ENCODE measurements at places on chromosomes 5 and 9.
A peak's percentile ranks its signal among the peaks of the same experiment; 100 is the strongest.

DNA sequence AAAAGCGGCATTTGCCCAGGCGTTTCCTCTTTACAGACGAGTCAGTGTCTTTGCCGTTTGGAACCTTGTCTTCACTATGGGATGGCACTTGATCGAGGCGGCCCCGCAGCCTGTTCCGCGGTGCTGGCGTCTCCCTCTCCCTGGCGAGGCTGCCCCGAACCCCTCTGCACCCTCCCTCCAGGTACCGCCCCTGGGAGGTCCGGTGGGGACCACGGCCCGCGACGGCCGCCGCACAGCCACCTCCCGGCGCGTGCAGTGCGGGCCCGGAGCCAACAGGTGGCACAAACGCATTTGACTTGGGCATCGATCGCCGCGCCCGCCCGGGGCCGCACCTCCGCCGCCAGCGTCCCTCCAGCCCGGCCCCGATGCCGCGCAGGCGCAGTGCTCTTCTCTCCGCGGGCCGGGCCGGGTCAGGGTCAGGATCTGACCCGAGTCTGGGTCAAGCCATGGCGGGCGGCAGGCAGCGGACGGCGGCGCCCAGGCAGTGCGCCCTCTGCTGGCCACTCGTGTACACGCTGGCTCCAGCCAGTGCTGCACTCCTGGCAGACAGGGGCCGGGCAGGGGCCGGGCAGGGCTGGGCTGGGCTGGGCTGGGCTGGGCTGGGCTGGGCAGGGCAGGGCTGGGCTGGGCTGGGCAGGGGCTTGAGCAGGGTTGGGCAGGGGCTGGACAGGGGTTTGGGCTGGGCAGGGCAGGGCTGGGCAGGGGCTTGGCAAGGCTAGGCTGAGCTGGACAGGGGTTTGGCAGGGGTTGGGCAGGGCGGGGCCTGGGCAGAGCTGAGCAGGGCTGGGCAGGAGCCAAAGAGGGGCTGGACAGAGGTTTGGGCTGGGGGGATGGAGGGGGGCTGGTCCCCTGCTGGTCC lies 155.8 kb upstream of the IRX4 start:
- DNase-seq = peak; percentile 7

DNA sequence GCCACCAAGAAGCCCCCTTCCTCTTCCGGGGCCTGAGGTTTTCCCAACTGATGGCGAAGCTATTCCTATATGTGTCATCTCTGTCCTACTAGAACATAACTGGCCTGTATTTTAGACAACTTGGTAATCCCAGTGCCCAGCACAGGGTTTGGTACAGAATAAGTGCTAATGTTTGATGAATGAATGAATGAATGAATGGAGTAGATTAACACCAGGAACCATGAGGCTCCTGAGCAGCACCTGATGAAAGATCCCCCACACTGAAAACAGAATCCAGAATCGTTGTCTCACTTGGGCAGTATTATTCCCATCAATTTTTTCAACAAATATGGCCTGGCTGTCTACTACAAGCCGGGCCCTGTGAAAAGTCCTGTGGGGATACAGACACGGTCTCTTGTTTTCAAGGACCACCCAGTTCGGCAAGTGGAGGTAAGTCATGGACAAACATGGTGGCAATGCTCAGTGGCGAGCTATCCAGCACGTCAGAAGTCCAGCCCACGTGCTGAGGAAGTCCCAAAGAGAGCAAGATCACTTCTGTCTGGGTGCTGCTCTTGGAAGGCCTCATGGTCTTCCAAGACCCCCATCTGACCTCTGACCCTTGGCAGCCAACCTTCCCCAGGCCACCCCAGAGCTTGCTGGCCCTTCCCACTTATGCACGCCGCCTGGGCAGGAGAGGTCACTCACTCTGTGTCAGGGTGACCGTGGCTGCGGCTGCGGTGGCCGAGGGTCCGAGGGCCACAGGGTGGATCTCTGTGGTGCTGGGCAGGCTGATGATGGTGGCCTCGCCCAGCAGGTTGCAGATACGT lies 1.0 kb downstream of the NAIF1 start:
- no peak for DNase-seq

DNA sequence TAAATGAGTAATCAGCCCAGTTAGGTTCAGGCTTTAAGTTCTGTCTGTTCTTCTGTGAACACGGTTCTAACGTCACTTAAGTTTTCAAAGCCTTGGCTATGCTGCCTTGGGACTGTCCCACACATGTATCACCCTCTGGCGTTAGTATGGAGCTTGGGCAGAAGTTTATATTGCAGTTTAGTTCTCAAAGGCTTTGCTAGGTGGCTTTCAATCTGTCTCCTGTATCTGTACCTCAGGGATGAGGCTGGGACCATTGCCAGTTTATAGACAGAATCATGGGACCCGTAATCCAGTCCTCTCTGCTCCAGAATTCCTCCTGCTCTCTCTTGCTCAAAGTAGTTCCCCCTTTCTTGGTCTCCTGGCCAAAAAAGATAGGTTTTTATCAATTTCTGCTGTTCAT lies 12.1 kb downstream of the C9orf40 start:
- DNase-seq = no peak

DNA sequence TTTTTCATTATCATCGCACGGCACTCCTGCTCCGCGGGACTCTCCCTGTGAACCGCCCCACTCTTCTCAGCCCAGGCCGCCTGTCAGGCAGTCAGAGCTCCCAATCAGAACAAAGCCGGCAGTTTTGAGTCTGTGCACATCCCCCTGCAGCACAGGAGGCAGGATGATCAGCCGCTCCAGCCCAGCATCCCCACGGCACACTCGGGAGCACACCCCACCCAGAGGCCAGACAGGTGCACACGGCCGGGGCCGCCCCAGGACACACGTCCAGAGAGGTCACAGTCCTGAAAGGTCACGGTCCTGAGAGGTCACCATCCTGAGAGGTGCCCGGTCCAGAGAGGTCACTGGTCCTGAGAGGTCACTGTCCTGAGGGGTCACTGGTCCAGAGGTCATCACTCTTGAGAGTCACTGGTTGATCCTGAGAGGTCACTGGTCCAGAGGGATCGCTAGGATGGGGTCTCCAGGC lies 8.4 kb downstream of the TPPP start:
- DNase-seq = no peak

- DNase-seq = no peak
Measured at GRCh38 chr5:162325143-162325727, 257.7 kb downstream of the GABRG2 start.

DNA sequence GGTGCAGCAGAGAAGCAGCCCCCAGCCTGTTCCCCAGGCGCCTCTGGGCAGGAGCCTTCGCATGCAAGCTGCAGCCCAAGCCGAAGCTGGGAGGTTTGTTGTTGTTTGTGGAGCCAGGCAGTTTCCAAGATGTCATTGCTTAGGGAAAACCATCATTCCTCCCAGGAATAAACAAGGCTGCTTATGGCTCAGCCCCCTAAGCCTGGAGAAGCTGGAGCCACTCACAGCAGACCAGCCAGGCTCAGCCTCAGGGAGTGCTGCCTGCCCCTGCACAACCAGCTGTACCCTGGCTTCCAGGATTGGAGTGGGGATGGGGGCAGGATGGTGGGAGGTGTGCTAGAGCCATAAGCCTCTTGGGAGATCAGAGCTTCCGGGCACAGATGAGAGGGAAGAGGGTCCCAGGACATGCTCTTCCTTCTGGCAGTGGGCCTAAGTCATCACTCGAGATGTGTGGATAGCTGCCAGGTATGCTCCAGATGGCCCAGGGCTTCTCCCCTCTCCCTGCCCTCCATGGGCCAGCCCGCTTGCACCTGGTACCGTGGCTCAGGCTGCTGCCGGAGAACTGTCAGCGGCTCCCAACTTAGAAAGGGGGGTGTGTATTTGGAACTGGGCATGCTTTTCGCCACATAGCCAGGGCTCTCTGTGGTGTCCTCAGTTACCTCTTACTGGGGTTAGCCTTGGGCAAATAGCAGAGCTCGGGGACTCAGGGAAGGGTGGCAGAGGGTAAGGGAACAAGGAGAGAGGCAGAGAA lies 105.2 kb downstream of the RGS3 start:
- DNase-seq = no peak

DNA sequence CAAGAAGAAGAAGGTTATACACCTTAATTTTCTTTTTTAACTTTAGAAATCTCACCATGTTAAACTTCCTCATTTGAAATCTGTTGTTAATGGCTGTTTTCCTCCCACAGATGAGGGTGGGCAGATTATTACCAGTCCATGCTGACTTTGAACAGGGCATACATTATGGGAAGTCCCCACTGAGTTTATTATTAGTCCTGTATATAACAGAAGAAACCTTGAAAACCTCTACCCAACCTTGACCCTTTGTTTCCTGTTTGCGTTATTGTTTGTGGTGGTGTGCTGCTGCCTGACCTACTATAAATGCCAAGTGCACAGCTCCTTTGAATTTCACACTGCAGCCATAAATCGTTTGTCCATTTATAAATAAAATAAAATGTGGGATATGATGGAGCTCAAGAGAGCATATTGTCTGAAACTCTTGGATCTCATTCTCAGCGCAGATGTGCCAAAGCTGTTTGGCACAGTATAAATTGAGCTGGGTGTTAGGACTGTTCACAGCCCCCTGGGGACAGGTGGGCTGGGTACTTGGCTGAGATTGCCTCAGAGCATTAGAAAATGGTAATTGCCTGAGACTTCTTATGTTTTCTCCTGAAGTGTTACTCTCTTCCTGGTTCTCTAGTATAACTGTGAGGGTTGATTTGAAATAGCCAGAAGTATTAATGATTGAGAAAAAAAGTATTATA lies 139.6 kb downstream of the SPATA31D1 start:
- DNase-seq = no peak

DNA sequence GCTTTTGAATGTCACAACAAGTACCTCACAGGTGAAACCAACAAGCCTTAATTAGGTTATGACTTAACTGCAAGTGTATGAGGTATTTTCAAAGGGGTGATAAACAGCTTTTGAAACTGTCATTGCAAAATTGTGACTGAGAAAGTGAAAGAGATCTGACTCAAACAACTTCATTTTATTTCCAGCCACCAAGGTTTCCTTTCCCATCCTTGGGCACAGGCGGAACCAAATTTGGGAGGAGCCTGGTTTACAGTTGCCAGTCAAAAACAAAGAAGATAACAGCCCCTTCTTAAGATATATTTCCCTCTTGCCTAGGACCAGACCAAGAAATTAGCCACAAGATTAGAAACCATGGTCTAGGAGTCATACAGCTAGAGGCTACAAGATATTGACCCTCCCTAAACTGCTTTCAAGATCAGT lies 417.1 kb downstream of the CSNK1G3 start:
- DNase-seq = no peak

GRCh38 chr9:119881898-119882297 lies 512.7 kb upstream of the BRINP1 start:
- DNase-seq = no peak

GRCh38 chr5:18992264-18992663 lies 995.7 kb downstream of the CDH18 start:
- no peak for DNase-seq

DNA sequence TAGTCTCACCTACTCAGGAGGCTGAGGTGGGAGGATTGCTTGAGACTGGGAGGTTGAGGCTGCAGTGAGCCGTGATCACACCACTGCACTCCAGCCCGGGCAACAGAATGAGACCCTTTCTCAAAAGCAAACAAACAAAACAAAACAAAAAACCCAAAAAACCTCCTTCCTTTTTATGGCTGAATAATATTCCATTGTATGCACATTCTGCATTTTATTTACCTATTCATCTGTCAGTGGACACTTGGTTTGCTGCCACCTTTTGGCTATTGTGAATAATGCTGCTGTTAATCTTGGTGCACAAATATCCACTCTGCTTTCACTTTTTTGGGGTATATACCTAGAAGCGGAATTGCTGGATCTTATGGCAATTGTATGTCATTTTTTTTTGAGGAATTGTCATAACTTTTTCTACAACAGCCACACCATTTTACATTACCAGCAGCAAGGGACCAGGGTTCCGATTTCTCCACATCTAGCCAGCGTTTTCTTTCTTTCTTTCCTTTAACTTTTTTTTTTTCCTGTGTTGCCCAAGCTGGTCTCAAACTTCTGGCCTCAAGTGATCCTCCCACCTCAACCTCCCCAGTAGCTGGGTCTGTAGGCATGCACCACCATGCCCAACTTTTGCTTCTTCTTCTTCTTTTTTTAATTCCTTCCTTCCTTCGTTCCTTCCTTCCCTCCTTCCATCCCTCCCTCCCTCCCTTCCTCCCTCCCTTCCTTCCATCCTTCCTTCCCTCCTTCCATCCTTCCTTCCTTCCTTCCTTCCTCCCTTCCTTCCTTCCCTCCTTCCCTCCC lies 30.6 kb downstream of the NKX2-5 start:
- DNase-seq = no peak

GRCh38 chr9:134571326-134571931 lies 70.2 kb upstream of the COL5A1 start:
- DNase-seq = no peak

- no peak for DNase-seq
Measured at GRCh38 chr9:79152306-79152705, 419.5 kb upstream of the TLE4 start.

DNA sequence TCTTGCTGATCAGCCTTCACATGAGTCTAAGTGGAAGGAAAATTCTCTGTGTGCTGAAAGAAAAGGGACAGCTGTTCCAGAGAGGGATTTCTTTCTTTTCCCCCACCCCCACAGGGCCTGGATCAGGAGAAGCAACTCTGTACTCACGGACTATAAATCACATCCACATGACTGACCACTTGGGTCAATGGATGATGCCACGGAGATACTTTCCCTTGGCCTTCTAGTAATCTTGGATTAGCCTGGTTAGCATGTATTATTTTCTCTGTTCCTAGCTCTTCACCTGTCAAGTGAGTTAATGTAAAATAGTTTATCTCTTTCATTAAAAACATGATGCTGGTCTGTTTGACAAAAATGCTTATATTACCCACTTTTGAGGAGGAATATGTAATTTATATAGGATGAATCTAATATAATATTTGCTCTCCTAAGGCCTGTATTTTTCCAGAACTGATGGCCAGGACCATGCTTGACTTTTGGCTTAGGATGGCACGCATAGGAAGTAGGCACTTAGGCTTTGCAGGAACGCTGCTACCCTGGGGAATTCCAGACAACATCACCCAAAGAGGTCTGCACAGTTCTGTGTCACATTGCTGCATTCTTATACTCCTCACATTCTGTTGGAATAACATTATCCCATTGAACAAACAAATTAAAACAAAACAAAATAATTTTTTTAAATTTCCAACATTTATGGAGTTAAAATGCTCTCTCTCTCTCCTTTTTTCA lies 892.1 kb downstream of the TLE1 start:
- no peak for DNase-seq

- no peak for DNase-seq
Measured at GRCh38 chr5:28855626-28856025, 1817.2 kb upstream of the CDH9 start.

GRCh38 chr9:93198117-93198837 lies 14.3 kb downstream of the WNK2 start:
- DNase-seq = no peak

GRCh38 chr5:54646356-54647101 lies 129.0 kb downstream of the SNX18 start:
- no peak for DNase-seq
